ENCODE measurements at places on chromosomes 4 and X.

- DNase-seq: no peak
These were observed 28.8 kb downstream of the ZFYVE28 start for GRCh38 chr4:2389691-2390090.

DNA sequence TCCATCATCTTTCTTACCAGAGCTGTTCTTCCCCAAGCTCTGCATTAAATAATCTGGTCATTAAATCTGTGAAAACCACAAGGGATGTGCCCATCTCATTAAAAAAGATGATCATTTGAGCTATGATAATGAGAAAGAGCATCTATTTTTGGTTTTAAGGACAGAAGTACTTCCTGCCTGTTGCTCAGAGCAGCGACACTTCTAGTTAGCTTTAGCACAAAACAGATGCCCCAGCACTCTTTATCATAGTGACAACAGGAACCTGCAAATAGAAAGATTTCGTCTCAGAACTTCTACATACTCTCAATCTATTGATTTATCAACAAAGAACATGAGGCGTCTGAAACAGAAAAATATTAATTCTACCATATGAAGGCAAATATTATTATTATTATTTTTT is 140.1 kb downstream of the APBB2 start:
- DNase-seq: no peak

DNA sequence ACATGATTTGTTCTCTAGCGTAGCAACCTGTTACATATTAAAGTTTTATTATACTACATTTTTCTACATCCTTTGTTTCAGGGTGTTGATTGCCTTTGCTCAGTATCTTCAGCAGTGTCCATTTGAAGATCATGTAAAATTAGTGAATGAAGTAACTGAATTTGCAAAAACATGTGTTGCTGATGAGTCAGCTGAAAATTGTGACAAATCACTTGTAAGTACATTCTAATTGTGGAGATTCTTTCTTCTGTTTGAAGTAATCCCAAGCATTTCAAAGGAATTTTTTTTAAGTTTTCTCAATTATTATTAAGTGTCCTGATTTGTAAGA is 2.4 kb downstream of the ALB start:
- no peak for DNase-seq

DNA sequence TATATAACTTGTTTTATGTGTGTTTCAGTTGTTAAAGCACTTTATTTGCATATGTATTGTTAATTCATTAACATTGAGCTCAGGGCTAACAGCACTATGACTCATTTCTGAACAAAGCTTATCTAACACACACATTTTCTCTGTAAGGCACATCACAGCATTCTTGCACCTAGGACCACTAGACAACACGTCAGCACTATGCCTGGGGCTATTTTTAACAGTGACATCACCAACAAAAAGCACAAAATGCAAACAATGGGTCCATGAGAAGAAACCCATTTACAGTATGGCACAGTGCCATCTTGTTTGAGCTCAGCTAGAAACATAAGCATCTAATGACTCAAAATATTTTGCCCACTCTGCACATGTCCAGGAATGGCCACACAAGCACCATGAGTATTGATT is 124.4 kb downstream of the RELL1 start:
- no peak for DNase-seq

DNA sequence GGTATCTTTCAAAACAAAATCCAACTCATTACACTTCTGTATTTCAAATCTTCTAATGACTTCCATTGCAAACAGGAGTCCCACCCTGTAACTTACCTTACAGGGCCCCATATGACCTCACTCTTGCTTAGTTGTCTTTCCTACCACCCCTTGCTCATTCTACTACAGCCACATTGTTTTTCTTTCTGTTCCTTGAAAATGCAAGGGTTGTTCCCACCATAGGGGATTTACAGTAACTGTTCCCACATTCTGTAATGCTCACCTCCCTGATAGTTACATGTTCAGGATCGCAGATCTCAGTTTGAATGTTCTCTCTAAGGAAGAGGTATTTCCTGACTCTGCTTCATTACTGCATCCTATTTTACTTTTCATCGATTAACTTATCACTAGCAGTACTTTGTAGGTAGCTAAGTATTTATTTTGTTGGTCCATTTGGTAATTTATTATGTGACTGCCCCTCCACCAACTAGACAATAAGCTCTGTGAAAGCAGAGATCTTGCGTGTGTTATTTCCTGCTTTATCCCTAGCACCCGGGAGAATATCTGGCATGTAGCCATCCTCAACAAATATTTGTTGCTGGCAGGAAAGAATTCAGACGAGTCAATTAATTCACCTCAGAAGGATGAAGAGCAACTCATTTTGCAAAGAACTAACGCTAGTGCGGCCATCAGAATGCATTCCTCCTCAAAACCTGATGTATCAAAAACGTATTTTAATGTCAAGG is 21.4 kb downstream of the MAOB start:
- no peak for DNase-seq

DNA sequence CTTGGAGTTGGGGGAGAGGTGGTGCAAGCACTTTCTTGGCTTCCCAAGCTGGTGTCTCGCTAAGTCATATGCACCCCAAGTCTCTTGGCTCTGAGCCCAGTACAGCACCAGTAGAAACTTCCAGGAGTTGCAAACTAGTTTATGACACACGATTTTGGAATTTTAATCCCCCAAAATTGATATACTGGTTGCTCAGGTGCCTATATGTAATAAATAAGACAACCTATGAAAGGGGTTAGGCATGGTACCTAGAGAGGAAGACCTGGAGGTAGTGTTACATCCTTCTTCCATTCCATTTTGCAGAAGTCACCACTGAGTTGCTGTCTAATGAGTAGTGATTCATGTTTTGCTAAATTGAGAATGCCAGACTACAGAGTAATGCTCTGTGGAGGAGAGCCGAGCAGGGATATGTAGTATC is 4.3 kb upstream of the SLC4A4 start:
- no peak for DNase-seq

DNA sequence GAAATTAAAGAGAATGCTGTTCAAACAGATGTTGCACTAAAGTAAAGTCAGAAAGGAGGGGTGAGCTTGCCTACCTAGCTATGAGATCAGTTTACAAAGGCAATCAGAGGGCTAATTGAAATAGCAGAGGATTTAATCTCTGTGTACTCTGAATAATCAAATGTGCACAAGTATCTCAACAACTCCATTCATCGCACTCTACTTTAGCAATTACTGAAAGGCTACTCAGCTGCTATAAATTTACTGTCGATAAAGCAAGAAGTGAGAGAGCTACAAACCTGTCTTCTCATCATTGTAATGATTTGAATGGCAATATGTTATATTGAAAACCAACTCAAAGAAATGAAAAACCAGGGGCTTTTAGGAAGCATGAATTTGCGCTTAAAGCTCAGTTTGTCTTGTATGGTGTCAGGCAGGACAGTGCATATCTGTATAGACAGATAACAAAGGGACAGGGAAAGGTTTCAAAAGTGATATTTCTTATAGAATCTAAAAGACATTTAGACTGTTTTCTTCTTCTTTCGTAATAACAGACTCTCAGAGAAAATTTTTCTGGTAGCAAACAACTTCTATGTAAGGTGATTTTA is 34.8 kb downstream of the GC start:
- no peak for DNase-seq

GRCh38 chr4:36493251-36493650 is 211.8 kb downstream of the DTHD1 start:
- DNase-seq: no peak

DNA sequence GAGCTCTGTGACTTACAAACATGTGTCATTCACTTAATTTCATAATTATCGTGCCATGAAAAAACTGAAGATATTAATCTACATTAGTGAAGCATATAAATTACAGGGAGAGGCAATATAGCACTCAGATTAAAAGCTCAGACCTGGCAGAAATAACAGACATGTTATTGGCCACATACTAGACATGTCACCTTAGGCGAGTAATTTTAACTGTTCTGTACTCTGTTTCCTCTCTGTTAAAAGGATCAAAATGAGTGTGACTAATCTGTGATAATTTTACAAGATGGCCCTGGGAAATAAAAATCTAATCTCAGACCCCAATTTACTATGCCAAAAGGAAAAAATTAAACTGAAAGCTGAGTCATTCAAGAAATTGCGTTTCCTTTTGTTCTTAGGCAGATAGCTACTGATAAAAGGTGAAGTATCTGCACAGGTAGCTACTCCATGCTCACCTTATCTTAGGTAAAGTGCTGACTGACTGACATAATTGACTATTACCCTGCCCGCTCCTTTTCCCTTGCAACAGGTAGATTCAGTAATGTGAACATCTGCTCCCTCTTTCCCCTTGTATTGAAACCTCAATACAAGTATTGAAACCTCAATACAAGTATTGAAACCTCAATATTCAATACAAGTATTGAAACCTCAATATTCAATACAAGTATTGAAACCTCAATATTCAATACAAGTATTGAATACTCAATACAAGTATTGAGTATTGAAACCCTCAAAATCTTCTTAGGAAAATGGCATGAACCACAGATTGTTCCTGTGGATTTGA is 33.2 kb downstream of the RELL1 start:
- no peak for DNase-seq

DNA sequence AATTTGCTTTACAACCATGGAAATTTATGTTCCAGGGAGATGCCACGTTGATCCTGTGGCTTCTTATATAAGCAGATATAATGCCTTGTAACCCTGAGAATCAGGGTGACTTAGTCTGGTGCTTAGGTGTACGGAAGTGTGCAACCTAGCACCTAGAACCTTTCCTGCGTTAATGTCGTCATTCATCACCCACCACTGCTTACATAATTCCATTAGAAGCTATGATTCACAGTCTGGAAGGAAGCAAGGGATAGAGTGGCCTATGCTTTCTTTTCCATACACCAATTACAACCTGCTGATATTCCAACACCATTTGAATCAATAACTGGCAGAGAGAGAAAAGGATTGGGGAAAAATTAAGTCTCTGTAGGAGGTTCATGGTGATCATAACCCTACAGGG is 17.3 kb upstream of the CXCL8 start:
- DNase-seq: no peak

GRCh38 chr4:82661181-82661992 is 99.6 kb upstream of the TMEM150C start:
- no peak for DNase-seq

DNA sequence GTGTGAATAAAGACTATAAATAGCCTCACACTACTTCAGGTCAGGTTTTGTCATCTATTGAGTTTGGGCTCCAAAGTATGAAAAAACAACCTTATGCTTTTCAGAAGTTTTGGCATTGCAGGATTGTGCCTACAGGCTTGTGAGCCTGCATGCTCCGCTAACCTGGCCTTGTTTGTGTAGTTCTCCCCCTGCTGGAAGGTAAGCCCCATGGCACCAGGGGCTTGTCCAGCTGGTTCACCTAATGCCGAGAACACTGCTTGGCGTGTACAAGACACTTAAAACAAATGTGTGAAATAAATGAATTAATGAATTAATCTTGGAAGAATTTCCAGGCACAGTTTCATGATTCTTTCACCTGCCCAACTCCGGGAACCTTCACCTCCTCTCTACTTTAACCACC is 1.8 kb upstream of the HSD17B10 start:
- peak; percentile 58 for DNase-seq

DNA sequence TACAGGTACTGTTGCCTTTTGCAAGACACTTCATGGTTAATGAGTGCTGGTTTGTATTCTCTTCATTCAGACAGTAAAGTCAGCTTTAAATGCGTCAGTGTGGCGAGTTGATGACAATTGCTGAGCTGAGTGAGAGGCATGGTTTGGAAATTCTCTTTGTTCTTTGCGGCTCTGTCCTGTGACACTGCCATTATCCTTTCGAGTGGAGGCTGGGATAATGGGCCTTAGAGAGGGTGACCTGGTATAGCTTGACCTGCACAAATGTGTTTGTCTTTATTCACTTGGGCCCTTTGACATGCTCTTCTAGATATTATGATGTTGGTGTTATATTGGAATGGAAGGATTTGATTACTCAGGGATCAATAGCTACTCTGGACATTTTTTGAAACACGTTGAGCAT is 208.5 kb upstream of the FAT1 start:
- DNase-seq: peak; percentile 66

- no peak for DNase-seq
These were observed 439.1 kb downstream of the INPP4B start for GRCh38 chr4:142406917-142407501.

GRCh38 chr4:42440083-42440482 is 42.8 kb downstream of the SHISA3 start:
- no peak for DNase-seq

GRCh38 chr4:181566490-181566889 is 676.7 kb upstream of the TENM3 start:
- DNase-seq: no peak

DNA sequence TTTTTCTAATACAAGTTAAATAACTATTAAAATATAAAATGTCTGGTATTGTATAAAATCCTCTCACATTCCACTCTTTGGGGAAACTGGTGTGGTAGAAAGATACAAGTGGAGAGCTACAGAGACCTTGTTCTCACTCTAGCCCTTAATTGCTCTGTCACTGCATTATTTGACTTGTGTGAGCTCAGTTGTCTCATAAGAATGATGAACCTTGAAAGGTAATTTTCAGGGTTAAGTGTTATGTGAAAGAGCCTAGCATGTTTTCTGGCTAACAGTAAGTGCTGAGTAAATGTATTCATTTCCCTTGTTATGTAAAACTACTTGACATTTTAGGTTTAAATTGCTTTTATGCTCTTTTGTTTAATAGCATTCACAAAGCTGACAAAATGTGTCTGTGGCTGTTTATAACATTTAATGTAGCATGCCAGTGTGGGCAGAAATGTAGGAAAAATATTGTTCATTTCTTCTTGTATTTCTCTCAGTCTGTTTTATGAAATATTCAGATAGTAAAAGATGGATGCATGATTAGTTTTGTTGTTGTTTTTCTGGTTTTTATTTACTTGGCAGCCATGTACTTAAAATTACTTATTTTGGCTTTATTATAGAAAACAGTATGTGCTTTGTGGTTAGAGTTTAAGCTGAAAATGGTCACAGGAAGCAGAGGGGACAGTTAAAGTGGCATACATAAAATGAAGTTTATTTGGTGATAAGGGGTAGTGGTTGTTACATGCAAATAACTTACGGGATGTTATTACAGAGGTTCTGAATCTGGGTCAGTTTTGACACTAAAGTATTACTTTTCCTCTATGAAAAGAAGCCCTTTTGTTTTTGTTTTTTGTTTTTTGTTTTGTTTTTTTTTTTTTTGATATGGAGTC is 29.2 kb downstream of the SLAIN2 start:
- no peak for DNase-seq

GRCh38 chrX:123833387-123833786 is 26.5 kb upstream of the XIAP start:
- peak; percentile 52 for DNase-seq

GRCh38 chrX:30590368-30590767 is 12.8 kb upstream of the TASL start:
- no peak for DNase-seq

DNA sequence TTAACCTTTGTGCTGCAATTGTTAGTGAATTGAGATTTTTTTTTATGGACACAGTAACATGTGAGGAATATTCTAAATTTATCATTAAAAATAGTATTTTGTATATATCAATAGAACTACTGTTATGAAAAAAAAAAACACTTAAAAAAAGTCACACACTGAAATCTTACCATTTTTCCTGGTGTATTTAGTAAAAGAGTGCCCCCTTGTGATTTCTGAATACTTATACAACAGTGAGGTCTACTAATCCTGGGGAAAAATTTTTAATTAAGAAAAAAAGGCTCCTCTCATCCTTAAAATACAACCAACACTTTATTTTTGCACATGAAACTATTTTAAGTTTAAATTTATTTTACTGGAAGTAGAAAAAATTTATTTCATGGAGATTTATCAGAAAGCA is 56.4 kb upstream of the SPOCK3 start:
- peak; percentile 23 for DNase-seq
